CD8-positive, alpha-beta memory T cell (primary cell): ENCODE measurements at places on chromosomes 4 and X. TPM values are rescaled to one million over a fixed set of nuclear protein-coding genes. Genes with fewer than 3 reads are reported as not detected.

GRCh38 chr4:31788676-31789075 lies 1068.5 kb downstream of the PCDH7 start:
- no peak overlapping the region for H3K27ac ChIP-seq
- H3K27me3 ChIP-seq: no peaks in the 10 kb centered on the region
- DNase-seq: no peak
- H3K4me1 ChIP-seq: no peaks in the 10 kb centered on the region
- H3K4me3 ChIP-seq: no peak overlapping the region
- H3K36me3 ChIP-seq: no peaks in the 10 kb centered on the region

- no peaks in the 10 kb centered on the region for H3K4me1 ChIP-seq
- no peak overlapping the region for H3K4me3 ChIP-seq
- no peak for DNase-seq
- H3K27ac ChIP-seq: no peak overlapping the region
Measured at GRCh38 chr4:169144061-169144600, 126.6 kb downstream of the SH3RF1 start.

- no peak for DNase-seq
- no peak overlapping the region for H3K4me3 ChIP-seq
- no peaks in the 10 kb centered on the region for H3K27me3 ChIP-seq
- no peaks in the 10 kb centered on the region for H3K36me3 ChIP-seq
Measured at GRCh38 chr4:90580326-90580725, 453.1 kb downstream of the CCSER1 start.

- H3K27ac ChIP-seq: no peak overlapping the region
- DNase-seq: no peak
- no peaks in the 10 kb centered on the region for H3K36me3 ChIP-seq
- H3K4me1 ChIP-seq: no peaks in the 10 kb centered on the region
Measured at GRCh38 chr4:73576381-73576780, 43.9 kb downstream of the RASSF6 start.

- H3K27me3 ChIP-seq: no peaks in the 10 kb centered on the region
- no peak overlapping the region for H3K27ac ChIP-seq
- no peaks in the 10 kb centered on the region for H3K4me1 ChIP-seq
- H3K36me3 ChIP-seq: no peaks in the 10 kb centered on the region
Measured at GRCh38 chr4:176963121-176963520, 170.4 kb upstream of the VEGFC start.

GRCh38 chr4:98674404-98675173 lies 16.2 kb upstream of the TSPAN5 start:
- no peaks in the 10 kb centered on the region for H3K36me3 ChIP-seq
- H3K27me3 ChIP-seq: no peaks in the 10 kb centered on the region
- no peak overlapping the region for H3K27ac ChIP-seq
- DNase-seq: no peak

DNA sequence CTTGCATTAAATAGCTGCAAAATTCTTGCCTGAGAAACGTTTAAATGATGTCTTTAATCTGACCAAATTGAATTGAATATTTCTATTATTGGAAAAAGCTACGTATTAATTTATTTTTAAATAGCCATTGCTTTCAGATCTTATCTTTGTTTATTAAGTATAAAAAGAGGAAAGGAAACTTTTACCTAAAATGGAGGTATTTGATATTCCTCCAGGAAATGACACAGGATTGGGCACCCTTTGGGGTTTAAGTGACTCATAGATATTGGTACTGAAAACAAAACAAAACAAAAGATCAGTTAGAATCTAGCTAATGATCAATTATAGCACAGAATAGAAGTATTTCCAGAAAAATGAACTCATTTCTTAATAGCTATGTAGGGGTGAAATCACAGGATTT lies 34.1 kb downstream of the PLS3 start:
- H3K4me1 ChIP-seq: no peaks in the 10 kb centered on the region
- H3K27ac ChIP-seq: no peak overlapping the region
- H3K4me3 ChIP-seq: no peak overlapping the region

DNA sequence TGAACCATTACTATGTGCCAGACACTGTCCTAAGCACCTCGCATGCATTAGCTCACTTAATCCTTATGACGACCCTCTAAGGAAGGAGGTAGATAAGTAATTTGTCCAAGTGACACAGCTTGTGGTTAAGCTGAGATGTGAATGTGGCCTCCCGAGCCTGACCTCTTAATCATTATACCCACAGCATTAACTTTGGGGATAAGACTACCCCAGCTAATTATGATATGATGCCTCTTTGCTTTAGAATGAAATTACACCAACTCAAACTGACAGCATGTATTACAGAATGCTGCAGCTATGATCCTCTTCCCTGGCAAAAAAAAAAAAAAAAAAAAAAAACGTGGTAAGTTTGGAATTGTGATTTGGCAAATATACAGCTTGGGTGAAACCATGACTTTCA lies 53.5 kb downstream of the APBB2 start:
- H3K27ac ChIP-seq: no peak overlapping the region
- H3K36me3 ChIP-seq: no peaks in the 10 kb centered on the region
- H3K27me3 ChIP-seq: no peaks in the 10 kb centered on the region
- H3K4me1 ChIP-seq: no peaks in the 10 kb centered on the region

The RBPJ gene
- 94.0 TPM for polyA plus RNA-seq

The TENM3 gene
- not detected for polyA plus RNA-seq

The GPR50 gene
- polyA plus RNA-seq: not detected

The FAM184B gene
- not detected for polyA plus RNA-seq

The ZAR1 gene
- not detected for polyA plus RNA-seq

The MAGEA2B gene
- polyA plus RNA-seq: not detected
